ENCODE measurements at places on chromosomes 12 and 14.

GRCh38 chr12:94297876-94298505 lies 149.6 kb downstream of the PLXNC1 start:
- no peak for DNase-seq

DNA sequence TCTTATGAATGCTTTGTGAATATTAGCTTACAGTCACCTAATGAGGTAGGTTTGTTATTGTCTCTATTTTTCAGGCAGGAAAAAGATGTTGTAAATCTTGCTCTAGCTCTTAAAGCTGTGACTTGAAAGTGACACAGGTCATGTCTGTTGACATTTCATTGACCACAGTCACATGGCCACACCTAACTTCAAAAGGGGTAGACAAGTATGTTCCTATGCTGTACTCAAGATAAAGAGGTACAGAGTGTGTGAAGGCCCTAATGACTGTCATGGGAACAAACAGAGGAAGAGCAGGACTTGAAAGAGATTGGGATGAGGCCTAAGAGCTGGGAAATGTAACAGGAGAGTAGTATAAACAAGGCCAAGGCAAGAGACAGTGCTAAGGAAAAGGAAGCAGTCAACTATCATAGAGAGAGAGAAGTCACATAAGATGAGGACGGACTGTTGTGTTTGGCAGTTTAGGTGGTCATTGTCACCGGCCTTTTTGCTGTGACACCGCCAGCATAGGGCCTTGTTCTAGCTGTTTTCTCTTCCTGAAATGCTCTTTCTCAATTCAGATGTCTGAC lies 181.0 kb downstream of the CFAP54 start:
- no peak for DNase-seq

GRCh38 chr12:29691161-29691854 lies 92.4 kb downstream of the TMTC1 start:
- DNase-seq: no peak

DNA sequence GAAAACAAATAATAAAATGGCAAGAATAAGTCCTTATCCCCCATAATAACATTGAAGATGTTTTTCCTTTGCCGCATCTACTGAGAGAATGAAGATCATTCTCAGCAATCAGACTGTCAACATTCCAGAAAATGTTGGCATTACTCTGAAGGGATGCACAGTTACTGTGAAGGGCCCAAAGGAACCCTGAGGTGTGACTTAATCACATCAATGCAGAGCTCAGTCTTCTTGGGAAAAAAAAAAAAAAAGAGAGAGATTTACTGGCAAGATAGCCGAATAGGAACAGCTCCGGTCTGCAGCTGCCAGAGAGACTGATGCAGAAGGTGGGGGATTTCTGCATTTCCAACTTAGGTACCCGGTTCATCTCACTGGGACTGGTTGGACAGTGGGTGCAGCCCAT lies 41.3 kb upstream of the OR6J1 start:
- no peak for DNase-seq

GRCh38 chr12:92107621-92108131 lies 38.0 kb downstream of the BTG1 start:
- DNase-seq: no peak

DNA sequence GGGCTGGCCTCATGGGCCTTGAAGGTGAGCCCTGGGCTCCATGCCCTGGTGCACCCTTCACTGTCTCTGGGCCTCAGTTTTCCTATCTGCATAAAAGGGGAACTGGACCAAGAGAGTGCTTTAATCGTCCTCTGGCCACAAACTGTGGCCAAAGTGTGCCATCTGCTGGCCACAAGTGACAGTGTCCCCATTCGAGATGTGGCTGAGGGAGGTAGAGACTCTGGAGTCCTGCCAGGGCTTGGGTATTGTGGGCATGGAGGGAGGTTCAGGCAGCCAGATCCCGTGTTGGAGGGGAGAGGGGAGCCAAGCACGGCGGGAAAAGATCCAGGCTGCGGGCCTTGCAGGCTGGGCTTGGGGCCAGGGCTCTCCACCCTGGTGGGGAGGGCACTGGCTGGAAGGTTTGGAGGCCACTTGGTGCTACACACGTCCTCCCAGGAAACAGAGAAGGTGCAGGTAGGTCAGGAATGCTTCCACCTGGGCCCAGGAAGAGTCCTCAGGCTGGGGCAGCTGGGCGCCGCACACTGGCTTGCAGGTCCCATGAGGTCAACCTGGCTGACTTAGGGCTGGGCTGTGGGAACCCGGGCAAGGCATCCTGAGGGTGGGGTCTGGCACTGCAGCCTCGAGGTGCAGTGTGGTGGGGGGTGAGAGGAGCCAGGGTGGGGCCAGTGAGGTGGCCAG lies 7.3 kb upstream of the KIF26A start:
- no peak for DNase-seq

DNA sequence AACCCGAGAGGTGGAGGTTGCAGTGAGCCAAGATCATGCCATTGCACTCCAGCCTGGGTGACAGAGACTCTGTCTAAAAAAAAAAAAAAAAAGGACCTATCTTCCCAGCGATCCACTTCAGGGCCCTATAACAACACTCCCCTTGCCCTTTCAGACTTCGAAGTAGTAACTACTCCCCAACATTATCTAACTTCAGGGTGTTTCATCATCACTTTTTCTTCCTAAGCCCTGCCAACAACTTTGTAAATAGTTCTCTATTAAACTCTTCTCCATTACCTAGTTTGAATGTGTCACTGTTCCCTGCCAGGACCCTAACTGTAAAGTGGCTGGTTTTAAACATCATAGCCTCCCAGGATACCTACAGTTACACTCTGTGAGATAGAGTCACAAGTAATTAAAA lies 220.8 kb downstream of the BTG1 start:
- no peak for DNase-seq

DNA sequence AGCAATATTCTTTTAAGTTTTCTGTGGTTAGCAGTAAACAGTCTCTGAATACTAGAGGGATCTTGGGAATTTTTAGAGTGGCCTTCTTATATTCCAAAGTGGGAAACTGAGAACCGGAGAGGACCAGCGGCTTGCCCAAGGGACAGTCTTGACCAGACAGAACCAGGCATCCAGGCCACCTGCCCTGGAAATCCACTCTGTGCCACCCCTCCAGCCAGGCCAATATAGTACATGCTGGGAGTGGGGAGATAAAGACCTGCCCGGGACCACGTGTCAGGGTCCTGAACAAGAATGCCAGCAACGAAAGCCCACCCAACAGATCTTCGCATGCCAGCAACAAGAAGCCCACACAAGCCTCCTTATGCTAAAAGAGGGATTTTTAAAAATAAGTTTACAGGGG lies 49.4 kb upstream of the RIN3 start:
- no peak for DNase-seq

DNA sequence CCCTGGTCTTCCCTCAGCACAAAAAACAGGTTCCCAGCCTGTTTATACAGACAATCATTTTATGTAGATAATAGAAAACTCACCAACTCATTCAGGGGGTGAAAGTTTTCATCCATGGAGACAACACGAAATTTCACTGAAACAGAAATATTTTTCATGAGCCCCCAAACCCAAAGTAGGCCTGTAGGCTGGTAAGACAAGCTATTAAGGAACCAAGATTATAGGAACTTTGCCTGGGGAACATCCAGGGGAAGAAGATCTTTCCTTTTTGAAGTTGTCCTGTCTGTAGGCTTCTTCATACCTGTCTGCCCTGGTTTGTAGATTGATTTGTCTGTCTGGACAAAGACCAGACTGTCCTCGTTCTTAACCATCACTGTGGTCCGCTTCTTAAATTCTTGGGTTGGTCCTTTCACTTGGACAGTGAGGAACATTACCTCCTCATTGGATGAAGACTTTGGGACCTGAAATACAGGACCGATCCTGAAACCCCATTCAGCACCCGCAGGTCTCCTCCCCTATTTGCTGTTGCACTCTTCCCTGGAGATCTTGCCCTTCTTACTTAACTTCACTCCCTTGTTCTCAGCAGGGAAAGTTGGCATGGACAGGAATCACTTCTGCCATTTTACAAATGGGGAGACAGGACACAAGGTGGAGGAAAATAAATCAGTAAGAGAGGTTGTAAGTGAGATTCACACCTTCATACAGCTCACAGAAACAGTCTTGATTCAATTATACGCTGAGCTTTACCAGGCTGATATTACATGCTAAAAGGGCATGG lies 3.5 kb downstream of the A2M start:
- no peak for DNase-seq

DNA sequence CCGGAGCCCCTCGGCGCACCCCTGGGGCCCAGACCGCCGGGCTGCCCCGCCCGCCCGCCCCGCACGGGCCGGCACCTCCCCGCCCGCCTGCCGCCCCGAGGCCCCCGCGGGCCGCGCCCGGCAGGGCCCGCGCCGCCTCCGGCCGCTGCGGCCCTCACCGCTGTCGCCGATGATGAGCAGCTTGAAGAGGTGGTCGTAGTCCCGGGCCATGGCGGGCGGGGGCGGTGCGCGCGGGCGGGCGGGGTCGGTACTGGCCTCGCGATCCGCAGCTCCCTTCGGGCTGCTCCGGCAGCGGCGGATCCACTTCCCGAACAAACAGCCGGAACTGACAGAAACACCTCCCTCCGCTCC lies at the start of gene RAB35:
RAB35 (minus strand) TSS at position 313 of the 351 bp plus-strand sequence; CDS start at position 210, 103 bp downstream.
- DNase-seq: no peak

DNA sequence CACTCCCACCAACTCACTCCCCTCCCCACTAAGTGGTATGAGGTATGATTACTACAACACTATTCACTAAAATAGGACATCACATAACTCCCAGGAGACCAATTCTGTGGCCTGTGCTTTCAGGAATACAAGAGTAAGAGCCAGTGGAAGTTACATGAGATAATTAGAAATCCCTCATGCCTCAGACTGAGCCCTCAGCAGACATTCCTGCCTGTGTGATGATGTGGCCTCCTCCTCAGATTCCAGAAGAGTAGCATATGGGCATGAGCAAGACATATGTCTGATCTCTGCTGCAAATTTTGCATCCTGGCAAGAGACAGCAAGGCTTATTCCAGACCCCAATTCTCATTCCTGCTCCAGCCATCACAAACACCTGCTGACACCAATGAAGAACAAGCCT lies 46.0 kb upstream of the BMP4 start:
- DNase-seq: peak; percentile 82

DNA sequence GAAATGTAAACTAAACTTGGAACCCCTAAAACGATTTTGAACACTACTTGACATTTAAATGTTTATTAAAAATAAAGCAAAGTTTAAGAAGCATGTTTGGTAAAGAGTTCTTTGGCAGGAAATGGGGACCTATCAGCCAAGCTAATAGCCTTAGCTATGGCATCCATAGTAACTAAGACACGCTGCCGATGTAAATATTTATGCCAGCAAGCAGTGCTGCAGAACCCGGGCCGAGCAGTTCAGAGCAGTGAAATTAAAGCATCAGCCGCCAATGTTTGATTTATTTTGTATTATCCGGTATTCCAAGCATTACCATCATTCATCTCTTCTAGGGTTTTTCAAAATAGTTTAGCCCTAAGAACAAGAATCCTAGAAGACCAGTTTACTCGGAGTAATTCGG lies 61.6 kb downstream of the PPP2R5C start:
- no peak for DNase-seq

GRCh38 chr12:51351913-51352532 lies 5.5 kb upstream of the CELA1 start:
- DNase-seq: no peak

GRCh38 chr12:56299308-56299852 lies 750 bp downstream of the CS start:
- DNase-seq: no peak

DNA sequence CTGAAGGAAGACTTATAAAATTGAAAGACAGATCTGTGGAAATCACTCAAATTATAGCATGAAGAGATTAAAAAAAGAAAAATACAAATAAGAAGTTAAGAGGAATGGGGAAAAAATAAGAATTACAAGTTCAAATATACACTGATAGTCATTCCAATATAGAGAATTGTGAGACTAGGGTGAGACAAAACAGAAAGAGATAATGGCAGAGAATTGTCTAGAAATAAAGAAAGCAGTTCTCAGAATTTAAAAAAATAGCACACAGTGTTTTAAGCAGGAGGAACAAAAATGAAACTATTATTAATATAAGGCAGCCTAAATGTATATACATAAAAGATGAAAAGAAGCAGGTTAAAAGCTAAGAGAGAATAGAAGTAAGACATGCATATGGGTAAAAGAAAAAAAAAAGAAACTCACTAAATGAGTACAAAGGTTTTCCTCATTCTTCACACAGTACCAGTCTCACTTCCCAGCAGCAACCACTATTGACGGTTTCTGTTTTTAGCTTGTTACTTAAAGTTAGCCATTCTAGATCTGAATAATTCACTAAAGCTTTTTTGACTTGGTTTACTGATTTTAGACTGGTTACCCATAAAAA lies 31.1 kb downstream of the SLC38A4 start:
- DNase-seq: no peak

DNA sequence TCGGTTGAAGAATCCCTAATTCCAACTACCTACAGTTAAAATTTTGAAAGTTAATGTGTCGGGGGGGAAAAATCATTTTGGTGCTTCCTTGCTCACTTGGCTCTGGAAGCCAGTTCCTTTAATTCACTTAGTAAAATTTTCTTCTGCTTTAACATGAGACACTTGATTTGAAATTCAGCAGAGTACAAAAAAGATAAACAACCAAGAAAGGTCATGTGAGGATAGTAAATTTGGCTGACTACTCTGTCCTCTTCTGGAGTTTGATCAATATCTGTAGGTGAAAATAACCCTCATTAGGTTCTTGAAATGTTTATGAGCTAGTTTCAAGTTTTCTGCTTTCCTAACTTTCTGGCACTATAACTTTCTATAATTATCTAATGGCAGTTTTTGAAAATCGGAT lies 43.4 kb downstream of the KCNJ8 start:
- no peak for DNase-seq

DNA sequence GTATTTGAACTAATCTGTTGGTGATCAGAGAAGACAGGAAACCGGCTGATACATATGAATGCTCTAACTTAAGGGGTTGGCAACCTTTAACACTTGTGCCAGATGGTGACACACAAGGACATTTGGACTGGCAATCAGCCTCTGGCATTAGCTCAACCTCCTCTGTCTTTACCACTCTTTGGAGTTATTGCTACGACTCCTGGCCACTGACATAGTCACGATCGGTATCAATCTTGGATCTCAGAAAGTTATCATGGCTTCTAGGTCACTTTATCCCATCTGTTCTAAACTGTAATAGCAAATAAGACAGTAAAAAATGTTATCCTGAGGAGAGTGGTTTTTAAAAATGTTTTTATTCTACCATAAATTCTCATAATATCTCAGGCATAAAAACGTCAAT lies 575.2 kb upstream of the MDGA2 start:
- DNase-seq: no peak

GRCh38 chr12:130815028-130815741 lies 23.9 kb downstream of the STX2 start:
- DNase-seq: no peak

DNA sequence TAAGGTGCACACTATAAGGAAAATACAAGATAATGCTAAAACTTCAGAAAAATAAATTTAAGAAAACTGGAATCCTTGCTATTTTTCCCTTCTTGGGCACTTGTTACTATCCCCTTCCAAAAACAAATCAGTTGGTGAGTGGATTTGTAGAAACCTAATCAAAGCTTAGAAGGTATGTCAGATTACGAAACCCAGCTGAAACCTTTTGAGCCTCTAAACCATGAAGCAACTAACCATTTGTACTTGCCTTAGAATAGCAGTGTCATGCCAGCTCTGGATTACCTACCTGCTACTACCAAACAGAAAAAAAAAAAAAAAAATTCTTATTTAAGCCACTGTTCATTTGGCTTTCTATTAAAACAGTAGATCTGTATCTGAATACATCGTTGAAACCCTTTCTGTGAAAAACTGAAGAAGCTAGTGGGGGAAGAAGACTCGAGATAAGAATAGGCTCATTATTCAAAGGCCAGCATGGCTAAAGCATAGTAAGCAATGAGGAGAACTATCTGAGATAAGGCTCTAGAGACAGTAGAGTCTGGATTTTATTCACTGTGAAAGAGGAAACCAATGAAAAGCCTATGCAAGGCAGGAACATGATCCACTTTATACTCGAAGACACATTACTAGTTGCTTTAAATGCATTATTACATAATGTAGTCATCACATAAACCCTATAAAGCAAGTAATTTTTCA lies 30.2 kb downstream of the OSBPL8 start:
- no peak for DNase-seq

All from AG04449 (cell line).